ENCODE measurements at places on chromosomes 5 and 9.

- DNase-seq = no peak
Measured at GRCh38 chr9:14323083-14323971, 9.4 kb upstream of the NFIB start.

- DNase-seq = no peak
Measured at GRCh38 chr5:147669169-147669869, 113.2 kb downstream of the JAKMIP2 start.

DNA sequence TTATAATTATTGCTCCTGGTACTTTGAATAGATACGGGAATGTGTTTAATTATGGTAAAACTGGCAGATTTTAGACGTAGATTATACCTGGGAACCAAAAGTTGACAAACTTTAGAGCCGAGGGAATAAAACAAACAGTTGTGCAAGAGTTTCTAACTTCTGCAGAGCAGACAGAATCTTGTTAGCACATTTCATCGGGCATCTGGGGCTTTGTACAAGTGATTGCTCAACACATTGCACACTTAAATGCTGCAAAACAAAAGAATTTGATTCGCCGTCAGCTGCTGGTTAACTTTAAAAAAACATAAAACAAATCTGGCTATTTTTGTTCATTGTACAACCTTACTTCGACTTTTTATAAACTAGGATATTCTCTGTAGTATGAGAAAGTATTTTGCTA is 398.1 kb downstream of the MAN2A1 start:
- no peak for DNase-seq

- DNase-seq = no peak
Measured at GRCh38 chr5:56803025-56803424, 12.3 kb upstream of the MAP3K1 start.

DNA sequence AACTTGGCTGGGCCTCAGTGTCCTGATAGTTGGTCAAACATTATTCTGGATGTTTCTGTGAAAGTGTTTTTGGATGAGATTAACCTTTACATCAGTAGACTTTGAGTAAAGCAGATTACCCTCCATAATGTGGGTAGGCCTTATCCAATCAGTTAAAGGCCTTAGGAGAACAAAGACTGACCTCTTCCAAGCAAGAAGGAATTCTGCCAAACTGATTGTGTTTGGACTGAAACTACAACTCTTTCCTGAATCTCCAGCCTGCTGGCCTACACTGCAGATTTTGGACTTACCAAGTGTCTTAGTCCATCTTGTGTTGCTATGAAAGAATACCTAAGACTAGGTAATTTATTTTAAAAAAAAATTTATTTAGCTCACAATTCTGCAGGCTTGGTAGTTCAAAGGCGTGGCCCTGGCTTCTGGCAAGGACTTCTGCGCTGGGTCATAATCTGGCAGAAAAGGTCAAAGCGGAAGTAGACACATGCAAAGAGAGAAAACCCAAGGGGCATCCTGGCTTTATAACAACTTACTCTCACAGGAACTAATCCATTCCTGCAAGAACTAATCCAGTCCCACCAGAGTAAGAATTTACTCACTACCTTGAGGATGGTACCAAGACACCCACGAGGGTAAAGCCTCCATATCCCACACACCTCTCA is 8.6 kb upstream of the ARHGEF37 start:
- DNase-seq = no peak

- peak; percentile 88 for DNase-seq
Measured at GRCh38 chr9:110099236-110100095, 108.5 kb downstream of the C9orf152 start.

DNA sequence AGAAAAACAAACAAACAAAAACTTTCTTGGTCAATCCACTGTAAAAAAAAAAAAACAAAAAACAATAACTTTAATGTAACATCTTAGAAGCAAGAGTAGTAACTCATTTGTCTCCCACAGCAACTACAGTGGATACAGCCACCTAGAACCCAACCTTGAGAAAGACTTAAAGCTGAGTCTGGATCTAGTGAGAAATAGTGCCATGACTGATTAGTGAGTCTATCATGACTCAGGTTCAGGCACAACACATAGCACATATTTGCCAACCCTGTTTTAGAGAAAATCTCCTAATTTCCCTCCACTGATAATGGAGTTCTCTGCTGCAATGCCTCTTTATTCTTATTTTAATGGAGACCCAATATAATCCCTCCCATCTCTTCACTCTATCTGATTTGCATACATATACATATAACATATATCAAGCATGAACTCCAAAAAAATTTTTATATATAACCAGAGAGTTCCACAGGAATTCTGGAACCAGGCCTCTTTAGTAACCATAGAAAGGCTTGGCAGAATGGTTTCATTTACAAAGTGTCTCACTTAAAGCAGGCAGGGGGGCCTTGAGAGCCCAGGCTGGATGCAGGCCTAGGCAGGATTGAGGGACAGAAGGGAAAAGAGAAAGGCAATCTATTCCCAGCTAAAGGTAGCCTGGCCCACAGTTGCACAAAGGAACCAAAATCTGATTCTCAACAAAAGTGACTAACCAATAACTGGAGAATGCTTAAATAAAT is 11.9 kb upstream of the NR4A3 start:
- DNase-seq = no peak

DNA sequence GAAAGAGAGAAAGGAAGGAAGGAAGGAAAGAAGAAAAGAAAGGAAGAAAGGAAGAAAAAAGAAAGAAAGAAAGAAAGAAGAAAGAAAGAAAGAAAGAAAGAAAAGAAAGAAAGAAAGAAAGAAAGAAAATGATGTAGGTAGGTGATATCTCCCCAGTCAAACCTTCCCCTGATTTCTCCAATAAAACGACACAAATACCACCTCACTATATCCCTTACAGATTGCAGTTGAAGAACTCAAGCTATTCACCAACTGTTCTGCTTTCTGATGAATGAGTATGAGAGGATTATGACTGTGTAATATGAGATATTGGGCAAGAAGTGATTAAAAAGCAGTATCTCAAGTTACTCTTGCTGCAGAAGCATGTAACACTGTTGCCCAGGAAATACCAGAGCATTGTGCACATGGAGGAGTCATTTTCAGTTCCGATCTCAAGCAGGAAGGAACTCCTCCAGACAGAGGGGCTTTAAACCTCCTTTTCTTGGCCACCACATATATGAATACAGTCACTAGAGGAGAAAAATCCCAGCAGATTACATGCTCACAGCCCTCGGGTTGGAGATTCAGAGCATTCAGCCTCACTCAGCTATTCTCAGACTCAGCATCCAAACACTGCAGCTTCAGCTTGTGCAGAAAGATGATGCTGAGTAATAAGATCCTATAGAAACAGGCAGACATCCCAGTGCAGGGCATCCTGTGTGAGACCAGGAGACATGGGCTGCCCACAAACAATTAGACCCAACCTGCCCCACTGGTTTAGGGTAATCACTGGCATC is 61.4 kb downstream of the UGCG start:
- peak; percentile 97 for DNase-seq

GRCh38 chr9:109856785-109857184 is 76.8 kb downstream of the PALM2AKAP2 start:
- DNase-seq = no peak

- DNase-seq = no peak
Measured at GRCh38 chr9:138050472-138051330, 173.1 kb downstream of the CACNA1B start.

DNA sequence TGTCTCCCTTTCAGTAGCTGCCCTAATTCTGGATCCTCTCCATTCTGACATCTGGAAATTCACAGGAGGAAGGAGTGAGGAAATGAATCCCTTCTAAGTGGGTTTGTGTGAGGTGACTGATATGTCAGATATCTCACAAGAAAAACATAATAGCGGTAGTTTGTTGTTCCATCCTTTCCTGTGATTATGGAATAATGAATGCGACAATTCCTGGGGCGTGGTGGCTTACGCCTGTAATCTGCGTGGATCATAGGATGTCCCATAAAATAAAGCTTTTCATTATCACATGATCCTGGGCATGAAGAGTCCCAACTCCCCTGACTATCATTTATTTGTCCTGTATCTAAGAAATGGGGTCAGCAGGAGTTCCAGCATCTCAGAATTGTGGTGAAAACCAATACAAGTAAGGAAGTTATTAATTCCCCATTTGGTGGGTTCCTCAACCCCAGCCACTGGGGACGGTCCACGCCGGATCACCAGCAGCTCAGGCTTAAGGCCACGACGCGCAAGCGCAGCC is 375 bp upstream of the C5orf24 start:
- DNase-seq = no peak

GRCh38 chr5:72954389-72954788 is 1.5 kb upstream of the FCHO2 start:
- no peak for DNase-seq

GRCh38 chr5:61398440-61398839 is 66.4 kb downstream of the ZSWIM6 start:
- no peak for DNase-seq

GRCh38 chr9:117739206-117739605 is 35.0 kb downstream of the TLR4 start:
- DNase-seq = no peak
